NCI-H1417 treated with DMSO at 0.1 percent for 48 hours (cell line): ENCODE measurements at places on chromosomes 12 and 14.
A peak's percentile ranks its signal among the peaks of the same experiment; 100 is the strongest.

DNA sequence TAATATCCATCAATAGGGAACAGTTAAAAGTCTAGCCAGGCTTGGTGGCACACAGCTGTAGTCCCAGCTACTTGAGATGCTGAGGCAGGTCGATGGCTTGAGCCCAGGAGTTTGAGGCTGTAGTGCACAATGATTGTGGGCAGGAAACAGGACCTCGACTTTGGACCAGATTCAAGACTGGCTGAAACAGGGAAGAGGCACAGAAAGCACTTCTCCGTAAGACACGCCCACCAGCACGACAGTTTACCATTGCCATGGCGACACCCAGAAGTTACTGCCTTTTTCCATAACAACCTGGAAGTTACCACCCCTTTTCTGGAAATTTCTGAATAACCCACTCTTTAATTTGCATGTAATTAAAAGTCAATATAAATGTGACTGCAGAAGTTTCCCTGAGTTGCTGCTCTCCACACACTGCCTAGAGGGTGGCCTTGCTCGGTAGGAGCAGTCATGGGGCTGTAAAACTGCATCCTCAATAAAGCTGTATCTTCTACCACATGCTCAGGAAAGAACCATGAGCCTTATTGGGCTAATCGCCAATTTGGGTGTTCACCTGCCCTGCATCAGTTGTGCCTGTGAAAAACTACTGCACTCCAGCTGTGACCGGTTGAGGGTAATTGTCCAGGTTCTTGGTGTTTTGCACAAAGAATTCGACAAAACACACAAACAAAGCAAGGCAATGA lies 4.6 kb upstream of the LRRC23 start:
- DNase-seq: no peak

- DNase-seq: no peak
Observed at GRCh38 chr14:73662487-73662943, 17.7 kb downstream of the DNAL1 start.

DNA sequence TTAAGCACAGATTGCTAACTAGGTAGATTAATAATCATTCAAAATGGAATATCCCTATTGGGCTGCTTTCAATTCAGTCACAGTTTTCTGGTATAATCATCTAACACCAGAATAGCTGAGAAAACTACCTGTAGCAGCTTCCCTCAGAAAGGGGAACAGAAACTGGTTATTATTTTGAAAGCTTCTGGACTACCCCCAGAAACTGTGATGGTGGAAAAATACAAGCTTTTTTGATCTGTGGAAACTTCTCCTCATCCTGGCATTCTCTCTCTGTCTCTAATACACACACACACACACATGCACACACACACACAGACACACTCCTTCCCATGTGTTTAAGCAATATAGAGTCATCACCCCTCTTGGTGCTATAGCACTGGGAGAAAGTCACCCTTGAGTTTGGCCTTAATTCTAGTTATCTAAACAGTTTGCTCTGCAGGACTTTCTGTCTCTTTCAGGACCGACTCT lies 251.5 kb upstream of the LMO3 start:
- DNase-seq: no peak

DNA sequence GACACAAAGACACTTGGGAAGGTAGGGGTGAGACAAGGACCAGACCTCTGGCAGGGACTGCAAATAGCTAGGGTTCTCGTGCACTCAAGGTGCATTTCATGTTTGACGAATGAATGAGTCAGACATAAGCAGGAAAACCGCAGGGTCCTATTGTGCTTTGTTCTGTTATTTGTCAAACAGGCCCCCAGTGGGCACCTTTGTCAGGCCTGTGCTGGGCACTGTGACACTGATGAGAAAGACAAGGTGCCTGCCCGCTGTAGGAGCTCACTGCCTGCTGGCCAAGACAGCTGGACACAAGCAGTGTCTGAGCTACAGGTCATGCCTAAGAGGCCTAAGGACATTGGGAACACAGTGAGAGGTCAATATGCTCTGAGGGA lies 2.3 kb downstream of the OTUB2 start:
- DNase-seq: no peak

- no peak for DNase-seq
Observed at GRCh38 chr12:17609701-17610100, 480.3 kb downstream of the RERGL start.

GRCh38 chr12:22252057-22252456 lies 82.5 kb downstream of the ST8SIA1 start:
- DNase-seq: no peak

DNA sequence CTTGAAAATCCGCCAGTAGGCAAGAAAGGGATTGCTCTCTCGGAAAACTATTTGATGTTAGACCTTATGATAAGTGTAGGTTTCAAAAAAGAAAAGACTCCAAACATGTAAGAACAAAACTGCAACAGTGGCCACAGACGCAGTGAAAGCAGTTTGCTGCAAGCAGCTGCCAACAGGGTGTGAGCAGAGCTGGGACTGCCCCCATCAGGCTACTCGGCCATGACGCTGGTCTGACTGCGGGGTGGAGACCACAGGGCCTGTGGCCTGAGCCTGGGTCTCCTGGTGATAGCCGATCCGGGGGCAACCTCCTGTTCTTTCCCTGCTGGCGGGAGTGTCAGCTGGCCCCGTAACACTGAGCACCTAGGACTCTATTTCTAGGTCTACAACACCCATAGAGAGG lies 63.2 kb downstream of the AMN start:
- DNase-seq: no peak

DNA sequence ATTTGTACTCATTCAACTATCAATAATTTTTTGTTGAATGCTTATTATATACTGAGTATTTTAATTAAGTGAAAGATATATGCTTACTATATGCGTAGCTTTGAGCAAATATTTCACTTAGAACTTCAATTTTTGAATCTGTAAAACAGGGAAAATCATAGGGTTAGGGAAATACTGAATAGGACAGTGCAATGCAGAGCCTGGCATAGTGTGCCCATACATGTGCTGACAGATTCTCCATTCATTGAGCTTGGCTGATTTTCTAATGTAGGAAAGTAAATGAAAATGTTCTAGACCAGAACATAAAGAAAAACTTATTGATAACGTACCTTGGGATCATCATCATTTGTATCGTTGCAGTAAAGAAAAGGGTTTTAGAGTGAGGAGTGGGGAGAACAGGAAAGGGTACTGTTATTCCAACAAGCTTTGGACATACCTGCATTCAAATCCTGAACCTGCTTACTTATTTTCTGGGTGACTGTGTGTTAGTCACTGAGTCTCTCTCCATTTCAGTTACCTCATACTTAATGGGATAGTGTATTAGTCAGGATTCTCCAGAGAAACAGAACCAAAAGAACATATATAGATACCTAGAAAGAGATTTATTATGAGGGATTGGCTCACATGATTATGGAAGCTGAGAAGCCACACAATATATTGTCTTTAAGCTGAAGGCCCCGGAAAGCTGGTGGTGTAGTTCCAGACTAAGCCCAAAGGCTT lies 436.4 kb downstream of the ADAMTS20 start:
- no peak for DNase-seq

DNA sequence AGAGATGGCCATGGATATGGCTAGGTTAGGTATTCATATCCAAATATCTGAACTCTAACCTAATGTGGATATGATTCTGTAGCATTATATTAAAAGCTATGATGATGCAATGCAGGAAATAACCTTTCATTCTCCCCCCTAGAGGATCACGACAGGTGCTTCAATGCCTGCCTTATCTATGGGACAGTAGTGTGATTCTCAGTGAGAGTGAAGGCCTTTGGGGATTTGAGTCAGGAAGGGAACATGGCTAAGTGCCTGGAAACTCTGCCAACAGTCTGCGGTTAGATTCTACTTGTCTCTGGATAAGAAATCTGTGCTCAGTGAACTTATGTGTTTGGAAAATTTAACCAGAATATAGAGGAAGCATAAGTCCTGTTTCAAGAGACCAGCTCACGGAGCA lies 81.8 kb downstream of the SLC38A1 start:
- DNase-seq: no peak

- DNase-seq: no peak
Observed at GRCh38 chr12:124684971-124685688, 117.7 kb upstream of the NCOR2 start.

- DNase-seq: no peak
Observed at GRCh38 chr12:121465921-121466793, 66.2 kb downstream of the RNF34 start.

DNA sequence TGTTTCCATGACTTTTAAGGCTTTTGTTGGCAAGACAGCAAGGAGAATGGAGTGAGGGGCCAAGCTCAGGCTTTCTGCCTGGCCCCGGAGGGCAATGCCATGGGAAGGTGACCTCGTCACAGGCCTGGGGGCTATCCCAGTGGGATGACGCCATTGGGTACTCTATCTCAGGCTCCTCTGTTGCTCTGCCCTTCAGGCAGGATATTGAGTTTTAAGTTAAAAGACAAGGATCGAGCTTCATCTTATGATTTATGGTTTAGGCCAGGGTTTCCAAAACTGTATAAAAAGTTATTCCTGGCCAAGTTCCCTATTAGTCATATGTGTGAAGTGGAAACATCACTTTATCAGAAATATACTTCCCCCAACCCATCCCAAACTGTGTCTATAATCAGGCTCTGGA lies 127.7 kb downstream of the ZFP36L1 start:
- no peak for DNase-seq

- peak; percentile 51 for DNase-seq
Observed at GRCh38 chr12:109310247-109311125, 1.4 kb upstream of the FOXN4 start.

GRCh38 chr14:55267820-55268219 lies 3.4 kb upstream of the FBXO34 start:
- DNase-seq: no peak

- DNase-seq: no peak
Observed at GRCh38 chr14:65268594-65268993, 143.9 kb upstream of the FUT8 start.

DNA sequence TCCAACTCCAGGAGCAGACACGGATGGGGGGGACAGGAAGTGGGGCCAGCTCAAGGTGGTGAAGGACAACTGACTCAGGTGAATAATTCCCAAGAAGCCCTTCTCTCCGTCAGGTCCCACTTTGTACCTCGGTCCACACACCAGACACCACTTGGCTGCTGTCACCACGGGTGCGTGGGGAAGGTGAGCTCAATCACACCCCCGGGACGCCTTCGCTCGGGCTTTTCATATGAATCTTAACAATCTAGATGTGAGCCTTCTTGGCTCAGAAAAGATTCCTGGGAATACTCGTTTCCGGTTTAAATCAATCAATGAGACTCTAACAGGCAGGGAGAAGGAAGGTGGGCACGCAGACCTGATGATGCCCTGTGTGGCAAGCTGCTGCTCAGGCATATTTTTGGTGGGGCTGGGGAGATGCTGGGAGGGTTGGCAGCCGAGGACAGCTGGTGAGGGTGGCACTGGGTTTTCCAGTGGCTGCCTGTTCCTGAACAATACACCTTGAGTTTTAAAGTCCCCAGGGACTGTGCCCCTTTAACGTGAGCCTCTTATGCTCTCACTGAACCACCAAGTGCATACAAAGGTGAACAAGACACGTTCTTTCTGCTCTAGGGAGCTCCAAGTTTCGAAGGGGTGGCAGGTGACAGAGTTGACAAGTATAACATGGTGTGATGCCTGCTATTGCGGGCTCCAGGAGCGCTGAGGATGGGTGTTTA lies 5.1 kb downstream of the TESC start:
- no peak for DNase-seq

DNA sequence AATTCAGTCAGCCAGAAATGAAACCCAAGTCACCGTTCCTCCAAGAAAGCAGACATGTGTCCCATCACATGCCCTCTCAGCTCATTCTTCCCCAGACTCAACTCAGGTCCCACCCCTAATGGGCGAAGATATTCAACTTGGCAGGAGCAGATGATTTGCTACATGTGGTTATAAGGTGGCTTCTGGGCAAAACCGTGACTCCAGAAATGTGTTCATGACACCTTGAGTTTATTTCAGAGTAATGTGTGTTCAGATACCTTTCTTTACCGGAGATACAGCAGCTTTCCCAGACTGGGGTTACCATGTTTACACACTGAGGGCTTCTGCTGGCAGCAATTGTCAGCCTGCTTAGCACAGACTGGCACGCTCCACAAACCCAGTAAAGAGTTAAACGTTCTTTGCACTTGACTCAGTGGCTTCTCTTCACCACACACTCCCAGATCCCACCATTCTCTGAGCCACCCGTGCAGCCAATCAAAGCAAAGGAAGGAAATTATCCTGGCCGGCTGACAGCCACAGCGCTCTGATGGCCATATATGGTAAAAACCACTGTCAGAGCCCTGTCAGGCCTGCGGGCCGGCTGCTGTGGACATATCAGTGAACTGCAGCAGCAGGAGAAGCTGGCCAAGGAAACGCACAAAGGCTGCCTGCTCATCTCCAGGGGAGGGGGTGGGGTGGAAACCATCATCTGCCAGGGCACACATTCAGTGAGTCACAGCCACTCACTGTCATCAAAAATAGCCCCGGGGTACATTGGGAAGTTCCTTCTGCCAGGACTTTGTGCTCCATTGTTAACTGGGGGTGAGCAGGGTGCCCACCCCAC lies 39.9 kb downstream of the CORO1C start:
- DNase-seq: peak; percentile 78

DNA sequence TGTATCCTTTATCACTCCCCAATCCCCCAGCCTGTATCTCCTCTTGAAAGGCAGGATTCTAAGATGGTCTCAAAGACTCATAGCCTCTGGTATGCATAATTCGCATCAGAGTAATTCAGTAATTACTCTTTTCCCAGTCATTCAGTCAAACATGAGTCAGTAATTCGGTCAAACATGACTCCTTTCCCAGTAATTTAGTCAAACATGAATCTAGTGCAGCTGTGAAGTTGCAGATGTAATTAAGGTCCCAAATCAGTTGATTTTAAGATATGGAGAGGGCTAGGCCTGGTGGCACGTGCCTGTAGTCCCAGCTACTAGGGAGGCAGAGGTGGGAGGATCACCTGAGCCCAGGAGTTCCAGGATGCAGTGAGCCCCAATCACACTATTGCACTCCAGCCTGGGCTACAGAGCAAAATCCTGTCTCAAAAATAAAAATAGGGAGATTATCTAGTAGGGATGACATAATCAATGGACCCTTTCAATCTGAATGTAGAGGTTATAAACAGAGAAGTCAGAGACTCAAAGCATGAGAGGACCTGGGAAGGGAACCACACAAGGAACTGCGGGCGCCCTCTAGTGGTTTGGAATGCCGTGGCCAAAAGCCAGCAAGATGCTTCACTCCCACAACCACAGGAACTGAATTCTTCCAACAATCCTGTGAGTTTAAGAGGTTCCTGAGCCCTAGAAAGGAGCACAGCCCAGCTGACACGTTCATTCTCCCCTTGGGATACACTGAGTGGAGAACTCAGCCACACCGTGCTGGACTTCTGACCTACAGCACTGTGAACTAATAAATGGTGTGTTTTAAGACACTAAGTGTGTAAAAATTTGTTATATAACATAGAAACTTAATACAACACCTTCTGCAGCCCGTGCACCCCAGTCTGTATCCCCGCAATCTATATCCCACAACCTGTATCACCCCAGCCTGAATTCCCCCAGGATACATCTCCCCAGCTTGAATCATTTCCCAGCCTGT lies 14.3 kb upstream of the ARMH4 start:
- DNase-seq: peak; percentile 22

- no peak for DNase-seq
Observed at GRCh38 chr14:56023661-56024081, 94.5 kb upstream of the PELI2 start.

DNA sequence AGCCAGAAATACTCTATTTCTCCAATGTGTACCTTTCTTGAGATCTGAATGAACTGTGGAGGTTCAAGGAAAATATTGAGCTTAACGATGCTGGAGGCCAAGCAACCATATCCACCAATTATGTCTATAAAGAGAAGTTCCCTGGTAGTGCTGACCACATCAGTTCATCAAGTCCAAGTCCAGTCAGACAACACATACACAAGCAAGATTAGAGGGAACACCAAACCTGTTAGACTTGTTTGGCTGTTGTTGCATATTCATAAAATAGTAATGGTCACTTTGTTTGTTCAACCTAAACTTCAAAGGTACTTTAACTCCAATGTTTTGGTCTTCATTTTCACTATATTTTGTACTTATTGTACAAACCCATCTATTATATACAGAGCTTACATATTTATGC lies 81.6 kb downstream of the LMO3 start:
- DNase-seq: no peak
